NCI-H748 treated with DMSO at 0.1 percent for 48 hours (cell line): ENCODE measurements at places on chromosomes 11 and 22.

DNA sequence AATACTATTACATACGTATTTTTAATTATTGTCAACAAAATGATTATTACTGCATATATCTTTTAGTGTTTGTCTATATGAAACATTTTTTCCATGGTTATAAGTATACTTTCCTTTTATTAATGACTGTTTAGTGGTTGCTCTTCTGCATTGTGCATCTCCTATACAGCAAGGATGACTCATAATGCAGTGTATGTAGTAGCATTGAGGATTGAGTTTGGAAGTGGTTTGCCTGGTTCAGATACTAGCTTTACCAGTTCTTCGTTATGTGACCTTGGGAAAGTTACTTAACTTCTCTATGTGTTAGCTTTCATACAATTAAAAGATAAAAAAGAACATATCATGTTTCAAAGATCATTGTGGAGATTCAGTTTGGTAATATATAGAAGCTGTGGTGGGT lies 44.1 kb downstream of the CHORDC1 start:
- DNase-seq = no peak

DNA sequence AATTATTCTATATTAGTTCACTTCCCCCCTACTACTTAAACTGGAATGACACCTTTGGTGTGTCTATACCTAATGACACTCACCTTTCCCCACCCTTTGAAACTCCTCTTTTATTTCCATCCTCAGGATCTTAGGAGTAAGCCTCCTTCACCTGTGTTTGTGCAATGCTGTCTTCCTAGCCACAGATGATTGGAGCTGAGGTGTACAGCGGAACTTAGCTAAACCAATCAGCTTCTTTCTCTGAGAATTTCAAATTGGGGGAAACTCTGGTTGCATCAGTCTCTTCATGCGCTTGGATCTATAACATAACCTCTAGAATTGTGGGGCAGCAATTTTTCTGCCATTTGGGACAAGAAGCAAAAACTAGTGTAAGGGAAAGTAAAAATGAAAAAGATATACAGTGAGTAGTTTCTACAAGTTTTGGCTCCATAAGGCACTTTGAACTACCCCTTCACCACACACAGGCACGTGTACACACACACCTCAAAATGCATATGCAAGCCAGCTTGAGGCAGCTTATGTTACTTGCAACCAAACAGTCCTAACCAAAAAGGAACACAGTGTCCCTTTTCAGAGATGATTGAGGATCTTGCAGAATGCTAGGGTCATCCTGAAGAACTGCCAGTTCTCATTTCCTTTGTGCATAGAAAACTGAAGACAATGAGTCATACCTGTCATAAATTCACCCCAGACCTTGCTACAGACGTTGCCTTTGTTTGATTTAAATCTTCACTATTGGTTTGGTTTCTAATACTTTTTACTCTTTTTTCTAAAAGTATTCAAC lies 36.0 kb upstream of the LDLRAD3 start:
- DNase-seq = no peak

DNA sequence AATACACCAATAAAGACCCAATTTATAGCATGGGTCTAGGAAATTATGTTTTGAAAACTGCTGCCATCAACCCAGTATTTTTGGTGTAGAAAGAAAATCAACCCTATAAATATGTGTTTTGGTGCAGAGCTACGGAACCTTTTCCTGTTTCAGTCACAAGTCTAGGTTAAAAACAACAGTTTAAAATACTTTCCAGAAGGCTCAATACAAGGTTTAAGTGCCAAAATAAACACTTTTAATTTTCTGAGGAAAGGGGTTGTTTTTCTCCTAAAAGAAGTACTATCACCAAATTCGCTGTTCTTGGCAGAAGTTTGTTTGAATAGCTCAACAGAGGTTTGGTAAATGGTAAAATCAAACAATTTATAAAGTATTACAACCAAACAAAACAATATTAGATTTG lies 201.3 kb downstream of the TMEM135 start:
- no peak for DNase-seq

DNA sequence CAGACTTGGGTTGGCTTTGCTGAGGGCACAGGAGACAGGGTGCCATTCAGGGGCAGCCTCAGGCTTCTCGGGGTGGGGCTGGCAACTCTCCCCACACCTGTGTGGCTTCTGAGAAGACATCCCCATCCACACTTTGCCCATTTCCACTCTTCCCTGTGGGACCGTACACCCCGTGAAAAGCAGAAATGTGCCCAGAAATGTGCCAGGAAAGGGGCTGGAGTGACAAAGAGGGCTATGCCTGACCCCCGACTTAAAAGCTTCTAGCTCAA lies 50.6 kb downstream of the SGSM3 start:
- no peak for DNase-seq
